ENCODE measurements at places on chromosomes 2 and 18.
A peak's percentile ranks its signal among the peaks of the same experiment; 100 is the strongest.

DNA sequence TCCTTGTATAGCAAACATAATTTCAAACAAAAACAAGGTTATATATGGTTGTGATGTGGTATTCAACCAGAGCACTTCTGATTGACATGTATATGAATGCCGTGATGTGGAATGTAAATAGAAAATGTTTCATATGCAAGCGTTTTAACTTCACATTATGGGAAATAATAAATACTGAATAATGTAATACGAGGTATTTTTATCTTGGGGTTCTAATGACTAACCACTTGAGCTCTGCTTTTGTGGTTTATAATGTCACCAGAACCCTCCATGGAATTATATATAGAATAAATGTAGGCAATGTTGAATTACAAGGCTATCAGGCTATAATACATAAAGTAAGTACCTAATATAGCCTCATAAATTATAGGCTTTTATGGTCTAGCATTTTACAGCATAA is 72.4 kb downstream of the ZNF521 start:
- no peak for DNase-seq

GRCh38 chr2:70115646-70116442 is 28.6 kb downstream of the PCBP1 start:
- DNase-seq, result no peak

GRCh38 chr2:201406077-201406662 is 45.1 kb downstream of the TRAK2 start:
- DNase-seq, result no peak

DNA sequence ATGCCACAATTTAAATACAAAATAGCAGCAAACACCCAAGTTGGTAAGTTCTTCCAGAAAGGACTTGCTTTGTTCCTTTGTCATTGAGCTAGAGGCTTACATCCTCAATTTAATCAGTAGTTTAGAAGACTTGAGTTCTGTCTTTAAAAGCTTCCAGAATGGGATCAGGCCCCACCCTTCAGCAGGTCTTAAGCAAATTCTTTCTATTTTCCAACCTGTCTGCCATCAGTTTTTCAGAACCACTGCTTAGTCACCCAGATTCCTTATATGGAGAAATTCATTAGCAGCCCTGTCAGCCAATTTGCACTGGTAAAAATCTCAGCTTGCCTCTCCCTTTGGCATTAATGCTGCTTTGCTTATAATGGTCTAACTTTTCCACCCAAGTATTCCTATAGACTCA is 263.6 kb upstream of the HNMT start:
- no peak for DNase-seq

- DNase-seq, result no peak
Observed at GRCh38 chr18:36381075-36381474, 83.6 kb downstream of the FHOD3 start.

DNA sequence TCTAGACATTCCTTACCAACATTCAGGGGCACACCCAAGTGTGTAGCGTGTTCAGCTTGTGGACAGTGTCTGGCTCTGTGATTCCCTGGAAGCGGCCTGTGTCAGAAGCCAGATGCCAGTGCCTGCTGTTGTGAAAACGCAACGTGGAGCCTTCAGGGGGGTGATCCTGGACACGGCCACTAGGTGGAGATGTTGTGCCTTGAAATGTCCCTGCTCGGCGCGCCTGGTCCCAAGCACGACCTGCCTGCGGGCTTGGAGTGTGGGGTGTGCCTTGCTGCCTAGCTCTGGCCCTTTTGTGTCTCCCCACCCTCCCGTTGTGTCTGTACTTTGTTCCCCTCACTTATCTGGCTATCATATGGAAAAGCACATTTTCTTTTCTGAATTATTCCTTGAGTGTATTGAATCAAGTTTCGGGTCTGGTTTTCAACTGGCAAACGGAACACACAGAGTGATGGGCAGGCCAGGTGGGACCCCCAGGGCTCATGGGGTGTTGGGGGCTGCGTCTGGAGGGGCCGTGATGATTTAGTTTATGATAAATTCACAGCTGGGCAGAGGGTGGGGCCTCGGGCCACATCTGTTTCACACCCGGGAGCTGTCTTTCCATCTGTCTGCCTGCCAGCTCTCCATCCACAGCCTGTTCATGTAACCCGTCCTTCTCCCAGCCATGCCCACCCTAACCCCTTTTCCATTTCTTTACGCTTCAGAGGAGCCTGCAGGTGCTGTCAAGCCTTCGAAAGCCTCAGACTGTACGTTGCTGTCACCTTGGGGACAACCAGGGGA is 95.5 kb downstream of the DYSF start:
- peak; percentile 19 for DNase-seq

DNA sequence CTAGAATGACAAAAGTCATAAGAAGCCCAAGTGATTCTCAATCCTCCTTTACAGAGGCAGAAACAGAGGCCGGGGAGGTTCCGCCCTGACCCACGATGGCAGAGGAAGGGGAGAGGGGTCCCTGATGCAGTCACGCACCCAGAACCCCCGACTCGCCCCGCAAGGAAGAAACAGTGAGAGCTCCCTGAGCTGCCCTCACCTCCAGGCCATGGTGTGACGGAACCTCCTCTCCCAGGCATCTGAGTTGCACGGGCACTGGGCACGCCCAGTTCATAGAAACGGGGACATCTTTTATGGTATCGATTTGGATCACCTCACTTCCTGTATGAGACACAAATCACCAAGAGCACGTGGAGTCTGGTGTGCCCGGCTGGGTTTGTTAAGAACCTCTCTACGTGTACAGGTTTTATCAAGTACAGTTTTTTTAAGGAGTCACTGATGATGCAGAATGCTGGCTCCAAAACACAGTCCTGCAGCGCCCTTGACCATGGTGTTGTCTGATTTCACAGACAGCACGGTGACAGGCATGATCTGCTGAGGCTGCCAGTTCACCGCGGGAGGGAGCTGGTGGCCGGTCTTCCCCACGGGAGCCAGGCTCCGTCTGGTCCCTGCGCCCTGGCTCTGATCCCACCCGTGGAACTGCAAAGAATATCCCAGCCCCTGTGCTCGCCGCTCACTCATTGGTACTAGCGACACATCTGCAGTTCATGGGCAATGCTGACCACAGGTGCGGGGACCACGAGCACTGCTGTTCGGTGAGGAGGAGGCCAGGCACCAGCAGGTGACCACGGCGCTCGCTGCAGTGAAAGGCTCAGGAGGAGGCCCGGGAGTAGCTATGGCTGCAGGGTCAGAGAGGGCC is 35.6 kb downstream of the PXDN start:
- DNase-seq, result no peak

DNA sequence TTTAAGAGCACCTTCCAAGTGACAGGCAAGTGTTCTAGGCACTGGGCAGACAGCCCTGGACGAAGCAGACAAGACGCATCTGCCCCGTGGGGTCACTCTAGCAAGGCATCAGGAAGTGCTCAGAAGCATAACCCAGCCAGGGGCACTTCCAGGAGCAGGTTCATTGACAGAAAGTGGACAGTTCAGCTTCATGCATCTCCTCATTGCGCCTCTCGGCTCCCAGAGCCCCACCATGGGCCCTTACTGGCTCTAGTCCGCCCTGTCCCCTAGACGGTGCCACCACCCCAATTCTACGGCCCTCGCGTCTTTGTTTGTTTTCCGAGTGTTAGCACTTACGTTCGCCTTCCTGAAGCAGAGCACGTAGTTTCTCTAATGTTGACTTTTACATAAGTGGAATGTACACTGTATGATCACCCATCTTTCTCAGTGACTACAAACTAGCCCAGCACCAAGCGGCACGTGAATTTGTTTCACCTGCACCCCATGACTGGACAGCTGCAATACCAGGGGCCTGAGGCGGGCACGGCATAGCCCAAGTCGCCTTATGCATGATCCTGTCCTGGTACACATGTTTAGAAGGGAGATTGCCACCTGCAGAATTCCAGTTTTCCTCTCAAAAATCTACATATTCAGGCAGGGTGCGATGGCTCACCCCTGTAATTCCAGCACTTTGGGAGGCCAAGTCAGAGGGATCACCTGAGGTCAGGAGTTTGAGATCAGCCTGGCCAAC is 33.2 kb downstream of the SNED1 start:
- no peak for DNase-seq

- DNase-seq, result no peak
Observed at GRCh38 chr2:238257786-238258700, 18.2 kb upstream of the HES6 start.

DNA sequence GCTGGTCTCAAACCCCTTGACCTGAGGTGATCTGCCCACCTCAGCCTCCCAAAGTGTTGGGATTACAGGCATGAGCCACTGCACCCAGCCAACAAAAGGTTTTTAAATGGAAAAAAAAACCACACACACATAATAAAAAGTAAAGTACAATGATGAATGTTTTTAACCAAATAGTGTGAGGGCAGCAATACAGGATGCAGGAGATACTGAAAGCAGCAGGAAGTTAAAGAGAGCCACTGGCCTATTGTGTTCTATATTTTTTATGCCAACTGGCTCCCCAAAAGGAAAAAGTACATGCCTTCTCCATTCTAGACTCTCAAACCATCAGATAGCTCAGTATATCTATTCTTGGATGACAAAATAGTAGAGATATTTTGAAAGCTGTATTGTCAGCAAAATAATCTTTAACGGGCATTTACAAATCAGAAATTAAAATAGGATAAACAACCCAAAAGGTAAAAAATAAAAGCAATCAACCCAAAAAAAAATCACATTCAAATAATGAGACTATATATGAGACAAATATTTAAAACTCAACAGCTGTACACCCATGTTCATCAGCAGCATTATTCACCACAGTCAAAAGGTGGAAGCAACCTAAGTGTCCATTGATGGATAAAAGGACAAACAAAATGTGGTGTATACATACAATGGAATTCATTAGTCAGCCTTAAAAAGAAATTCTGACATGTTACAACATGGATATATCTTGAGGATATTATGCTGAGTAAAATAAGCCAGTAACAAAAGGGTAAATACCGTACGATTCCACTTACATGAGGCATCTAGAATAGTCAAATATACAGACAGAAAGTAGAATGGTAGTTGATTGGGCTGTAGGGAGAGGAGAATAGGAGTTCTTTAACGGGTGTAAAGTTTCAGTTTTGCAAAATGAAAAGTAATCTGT is 26.2 kb downstream of the GPATCH11 start:
- no peak for DNase-seq

GRCh38 chr2:127107622-127107999 is 657 bp upstream of the BIN1 start:
- no peak for DNase-seq

- DNase-seq, result no peak
Observed at GRCh38 chr18:79553696-79554095, 125.9 kb upstream of the CTDP1 start.

GRCh38 chr2:159961037-159961436 is 101.4 kb downstream of the PLA2R1 start:
- no peak for DNase-seq

- DNase-seq, result no peak
Observed at GRCh38 chr2:193276069-193276468, 1081.3 kb upstream of the TMEFF2 start.

GRCh38 chr2:41137031-41137430 is 685.1 kb upstream of the SLC8A1 start:
- DNase-seq, result no peak

DNA sequence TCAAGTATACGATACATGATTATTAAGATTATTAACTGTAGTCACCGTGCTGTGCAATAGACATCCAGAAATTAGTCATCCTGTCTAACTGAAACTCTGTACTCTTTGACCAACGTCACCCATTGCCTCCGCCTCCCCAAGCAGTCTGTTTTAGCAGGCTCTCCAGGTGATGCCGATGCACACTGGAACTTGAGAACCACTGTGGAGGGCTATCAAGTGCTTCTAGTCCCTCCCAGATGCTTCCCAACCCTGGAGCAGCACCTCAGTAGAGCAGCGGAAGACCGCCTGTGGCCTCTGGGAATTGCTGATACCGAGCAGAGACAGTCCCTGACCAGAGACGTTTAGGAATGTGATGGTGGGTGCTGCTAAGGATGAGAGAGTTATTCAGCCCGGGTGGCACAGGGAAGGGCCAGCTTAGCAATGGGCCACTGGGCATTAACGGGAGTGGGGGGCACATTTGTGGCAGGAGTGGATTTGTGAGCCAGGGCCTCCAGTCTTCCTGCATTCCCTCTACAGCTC is 50.7 kb downstream of the LIPG start:
- no peak for DNase-seq

- DNase-seq, result no peak
Observed at GRCh38 chr2:205052781-205053180, 507.5 kb downstream of the PARD3B start.

- DNase-seq, result no peak
Observed at GRCh38 chr2:54967269-54967668, 83.0 kb downstream of the RTN4 start.

DNA sequence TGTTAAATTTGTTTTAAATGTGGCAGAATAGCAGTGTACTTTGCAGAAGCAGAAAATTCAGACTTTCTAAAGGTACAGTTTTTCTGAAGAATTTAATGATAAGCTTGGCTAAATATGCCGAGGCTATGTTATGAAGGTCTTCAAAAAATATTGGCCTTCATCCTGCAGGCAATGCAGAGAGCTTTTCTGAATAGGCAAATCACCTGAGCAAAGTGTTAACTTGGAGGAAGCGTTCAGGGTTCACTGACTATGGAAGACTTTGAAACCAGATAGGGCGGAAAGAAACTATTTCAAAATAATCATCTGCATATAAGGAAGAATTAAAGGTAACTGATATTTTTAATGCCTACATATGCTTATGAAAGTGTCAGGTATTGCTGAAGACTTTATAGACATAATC is 133.7 kb upstream of the SETBP1 start:
- no peak for DNase-seq

- no peak for DNase-seq
Observed at GRCh38 chr2:103008586-103008985, 246.8 kb downstream of the TMEM182 start.

DNA sequence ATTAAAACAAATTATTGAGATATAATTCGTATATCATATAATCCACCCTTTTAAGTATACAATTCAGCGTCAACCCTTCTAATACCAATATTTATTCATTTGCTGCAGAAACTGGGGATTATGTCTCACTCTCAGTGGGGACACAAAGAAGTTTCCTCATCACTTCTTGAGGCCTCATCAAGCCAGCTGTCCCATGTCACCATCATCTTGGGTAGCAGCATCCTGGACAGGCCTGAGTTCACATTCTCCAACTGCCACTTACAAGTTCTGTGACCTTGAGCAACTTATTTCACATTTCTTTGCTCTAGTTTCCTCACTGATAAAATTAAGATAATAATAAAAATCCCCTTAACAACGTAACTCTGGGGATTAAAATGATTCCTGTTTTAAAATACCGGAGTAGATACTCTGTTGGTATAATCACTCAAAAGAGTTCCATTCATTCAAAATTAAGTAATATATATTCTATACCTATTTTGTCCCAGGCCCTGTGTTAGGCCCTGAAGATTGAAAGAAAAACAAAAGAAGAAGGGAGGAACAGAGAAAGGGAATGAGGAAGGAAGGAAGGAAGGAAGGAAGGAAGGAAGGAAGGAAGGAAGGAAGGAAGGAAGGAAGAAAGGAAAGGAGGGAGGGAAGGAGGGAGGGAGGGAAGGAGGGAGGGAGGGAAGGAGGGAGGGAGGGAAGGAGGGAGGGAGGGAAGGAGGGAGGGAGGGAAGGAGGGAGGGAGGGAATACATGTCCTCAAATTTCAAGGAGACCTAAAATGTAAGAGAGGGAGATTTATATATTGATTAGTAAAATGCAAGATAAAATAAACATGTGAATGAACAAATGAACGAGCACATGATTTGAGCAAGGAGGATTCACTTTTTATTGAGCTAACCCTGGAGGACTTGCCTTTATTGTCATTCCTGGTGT is 42.4 kb downstream of the NCKAP5 start:
- DNase-seq, result no peak

Data from activated naive CD4-positive, alpha-beta T cell (primary cell).